CD4-positive, alpha-beta T cell (primary cell): ENCODE measurements at places on chromosomes 5 and 9.
A peak's percentile ranks its signal among the peaks of the same experiment; 100 is the strongest.

GRCh38 chr5:82405161-82405560, 127.0 kb upstream of the RPS23 start:
- no peak for DNase-seq

DNA sequence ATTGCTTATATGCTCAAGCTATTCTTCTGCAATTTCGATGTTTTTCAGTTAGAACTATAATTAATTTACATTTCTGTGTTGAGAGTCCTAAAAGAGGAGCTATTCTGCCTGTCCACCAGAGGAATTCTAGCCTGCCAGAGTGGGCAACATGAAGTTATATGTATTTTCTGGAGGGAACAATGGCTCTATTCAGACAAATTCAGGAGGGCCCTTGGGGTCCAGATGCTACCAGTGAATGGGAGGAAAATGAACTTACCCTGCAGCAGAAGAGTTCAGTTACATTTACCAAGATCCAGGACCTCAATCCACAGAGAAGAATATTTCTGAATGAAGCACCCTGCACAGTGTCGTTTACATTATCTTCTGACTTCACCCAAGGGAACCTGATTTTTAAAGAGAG, 80.7 kb downstream of the ITGA1 start:
- DNase-seq, result no peak

DNA sequence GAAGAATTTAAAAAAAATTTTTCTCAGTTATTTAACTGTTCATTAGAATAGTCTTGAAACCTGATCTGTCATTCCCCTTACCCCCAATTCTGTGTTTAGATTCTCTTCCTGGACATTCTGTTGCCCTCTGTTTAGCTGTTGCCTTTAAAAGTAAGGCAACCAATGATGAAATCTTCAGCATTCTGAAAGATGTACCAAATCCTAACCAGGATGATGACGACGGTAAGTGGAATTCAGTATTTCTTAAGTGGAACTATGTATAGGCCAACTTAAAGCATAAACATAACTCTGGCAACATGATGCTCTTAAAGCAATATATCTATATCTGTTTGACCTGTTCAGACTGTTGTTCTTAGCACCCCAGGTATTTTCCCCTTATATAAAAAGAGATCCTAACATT, 27.2 kb downstream of the NCBP1 start:
- no peak for DNase-seq

- no peak for DNase-seq
Measured at GRCh38 chr9:36968574-36969215, 65.4 kb downstream of the PAX5 start.

GRCh38 chr5:73781107-73781768, 155.2 kb downstream of the ARHGEF28 start:
- DNase-seq, result no peak

- no peak for DNase-seq
Measured at GRCh38 chr5:171724468-171725204, 61.0 kb upstream of the SMIM23 start.

- DNase-seq, result no peak
Measured at GRCh38 chr9:6785682-6786081, 27.9 kb downstream of the KDM4C start.

GRCh38 chr9:20564650-20565049, 57.6 kb downstream of the MLLT3 start:
- no peak for DNase-seq

DNA sequence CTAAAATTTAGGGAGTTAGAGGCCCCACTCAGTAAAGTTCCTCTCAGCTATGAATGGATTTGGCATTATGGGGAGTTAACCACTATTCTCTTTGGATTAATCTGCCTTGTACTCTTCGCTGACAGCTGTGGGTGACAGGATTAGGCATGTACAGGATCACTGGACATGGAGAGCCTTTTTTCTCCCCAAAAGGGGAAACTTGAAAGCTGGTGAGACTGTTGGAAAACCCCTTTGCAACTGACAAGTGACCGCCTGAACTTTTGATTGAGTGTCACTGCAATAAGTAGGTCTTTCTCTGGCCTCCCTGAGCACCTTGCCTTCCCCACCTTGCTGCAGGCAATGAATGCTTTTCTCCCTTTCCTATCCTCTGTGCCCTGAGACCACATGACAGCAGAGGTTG, 68.3 kb downstream of the ERP44 start:
- no peak for DNase-seq

DNA sequence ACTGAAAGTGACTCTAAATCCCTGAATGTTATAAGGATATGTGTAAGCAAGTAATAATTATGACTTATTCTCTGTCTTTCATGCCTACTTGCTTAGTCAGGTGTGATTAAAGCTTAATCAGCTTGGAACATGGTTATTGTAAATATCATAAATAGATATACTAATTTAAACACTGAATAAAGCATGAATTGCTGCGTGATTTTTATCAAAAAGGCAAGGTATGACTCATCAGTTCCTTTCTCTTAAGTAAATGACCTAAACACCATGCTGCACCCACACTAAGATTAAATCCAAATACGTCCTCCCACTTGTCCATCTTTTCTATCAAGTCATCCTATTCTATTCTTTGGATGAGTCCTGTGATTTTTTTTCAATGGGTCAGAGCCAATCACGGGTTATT, 124.6 kb upstream of the MTAP start:
- no peak for DNase-seq

GRCh38 chr5:40995801-40996586, 75.1 kb downstream of the MROH2B start:
- DNase-seq, result no peak

- DNase-seq, result no peak
Measured at GRCh38 chr5:59724482-59725391, 168.8 kb downstream of the PDE4D start.

DNA sequence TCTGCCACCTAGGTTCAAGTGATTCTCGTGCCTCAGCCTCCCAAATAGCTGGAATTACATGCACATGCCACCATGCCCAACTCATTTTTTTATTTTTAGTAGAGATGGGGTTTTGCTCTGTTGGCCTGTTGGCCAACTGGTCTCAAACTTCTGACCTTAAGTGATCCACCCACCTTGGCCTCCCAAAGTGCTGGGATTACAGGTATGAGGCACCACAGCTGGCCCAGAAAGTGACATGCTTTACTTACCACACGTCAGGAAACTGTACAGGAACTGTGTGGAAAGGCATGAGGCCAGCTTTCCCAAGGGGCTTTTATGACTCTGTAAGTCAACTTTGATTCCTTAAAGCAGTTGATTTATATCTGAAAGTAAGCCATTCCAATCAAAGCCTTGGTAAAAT, 25.0 kb downstream of the DNAJB5 start:
- DNase-seq, result no peak

DNA sequence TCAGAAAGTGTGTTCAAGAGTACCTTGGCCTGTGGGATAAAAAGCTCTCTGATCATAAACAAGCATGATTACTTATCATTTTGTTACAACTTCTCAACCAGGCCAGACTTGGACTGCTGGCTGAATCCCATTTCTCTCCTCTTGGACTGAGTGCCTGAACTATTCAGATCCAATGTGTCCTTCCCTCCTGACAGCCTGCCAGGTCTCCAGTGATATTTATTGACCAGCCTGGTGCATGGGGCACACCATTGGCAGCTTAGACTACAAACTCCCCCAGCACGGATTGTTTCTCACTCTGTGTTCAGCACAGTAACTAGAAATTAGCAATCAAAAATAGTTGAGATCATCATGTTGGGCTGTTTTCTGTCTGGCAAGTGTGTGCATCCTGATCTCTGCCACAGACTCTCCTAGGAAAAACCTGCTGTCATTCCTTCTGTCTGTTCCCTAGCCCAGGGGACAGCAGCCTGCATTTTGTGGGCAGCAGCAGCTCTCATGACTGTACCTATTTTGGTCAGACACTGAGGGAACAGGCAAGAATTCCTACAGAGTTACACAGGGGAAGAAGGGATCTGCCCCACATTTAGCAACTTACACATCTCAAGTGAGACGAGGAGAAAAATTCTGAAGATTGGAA, 348.1 kb downstream of the ADAMTS6 start:
- DNase-seq, result no peak

GRCh38 chr9:98037357-98037756, 19.2 kb upstream of the NANS start:
- no peak for DNase-seq

DNA sequence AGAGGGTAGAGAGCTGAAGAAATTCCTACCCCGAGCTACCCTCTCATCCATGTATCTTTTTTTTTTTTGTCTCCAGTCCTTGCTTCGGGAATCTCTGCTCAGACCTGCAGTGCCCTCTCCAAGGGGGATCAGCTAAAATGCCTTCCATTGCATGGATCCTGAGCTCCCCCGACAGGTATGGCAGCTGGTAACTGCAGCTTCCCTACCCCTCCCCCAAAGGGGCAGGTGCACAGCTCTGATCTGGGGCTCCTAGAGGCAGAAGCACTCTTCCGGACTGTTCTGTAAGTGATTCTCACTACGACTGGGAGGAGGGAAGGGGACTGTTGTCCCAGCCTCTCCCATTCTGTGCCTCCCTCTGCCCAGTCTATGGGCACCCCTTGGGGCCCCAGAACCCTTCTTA, 169.6 kb downstream of the MELK start:
- no peak for DNase-seq

- no peak for DNase-seq
Measured at GRCh38 chr5:27962198-27962597, 923.8 kb upstream of the CDH9 start.

- DNase-seq, result no peak
Measured at GRCh38 chr5:140630292-140631035, 2.5 kb downstream of the CD14 start.

DNA sequence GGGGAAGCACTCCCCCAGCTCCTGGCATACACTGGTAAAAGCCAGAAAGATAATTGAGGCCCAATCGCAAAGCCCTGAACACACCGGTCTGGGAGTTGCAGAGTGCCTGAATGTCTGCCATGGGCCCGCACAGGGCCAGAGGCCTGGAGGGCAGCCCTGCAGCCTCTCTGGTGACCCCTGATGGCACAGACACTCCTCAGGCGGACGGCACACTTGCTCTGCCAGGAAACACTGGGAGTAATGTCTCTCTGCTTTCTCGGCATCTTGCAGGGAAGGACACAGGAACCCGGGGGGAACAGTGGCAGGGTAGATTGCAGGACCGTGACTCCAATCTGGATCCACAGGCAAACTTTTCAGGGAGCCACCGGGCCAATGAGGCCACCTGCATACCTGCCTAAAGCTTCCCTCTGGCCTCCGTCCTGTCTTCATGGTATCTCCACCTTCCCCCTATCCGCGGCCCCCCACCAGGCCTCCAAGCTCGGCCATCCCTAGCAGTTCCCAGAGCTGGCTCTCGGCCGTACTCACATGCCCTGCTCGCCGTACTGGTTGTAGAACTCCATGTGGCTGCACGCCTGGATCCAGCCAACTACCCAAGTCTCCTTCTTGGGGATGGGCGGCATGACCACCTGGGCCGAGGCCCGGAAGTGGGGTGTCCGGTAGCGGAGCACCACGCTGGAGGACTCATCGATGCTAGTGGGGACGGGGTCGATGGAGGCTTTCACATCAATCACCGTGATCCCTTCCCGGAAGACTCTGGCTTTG, 797 bp downstream of the FAM78A start:
- peak; percentile 54 for DNase-seq

DNA sequence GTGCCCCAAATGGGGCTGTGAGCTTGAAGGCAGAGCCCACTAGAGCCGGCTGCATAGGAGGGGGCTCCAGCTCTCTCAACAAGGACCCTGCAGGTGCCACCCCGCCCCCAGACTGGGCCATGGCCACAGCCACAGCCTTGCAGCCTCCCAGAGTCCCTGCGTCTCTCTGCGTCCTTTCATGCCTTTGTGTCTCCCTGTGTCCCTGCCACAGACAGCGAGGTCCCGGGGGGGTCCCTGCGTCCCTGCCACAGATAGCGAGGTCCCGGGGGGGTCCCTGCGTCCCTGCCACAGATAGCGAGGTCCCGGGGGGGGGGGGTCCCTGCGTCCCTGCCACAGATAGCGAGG, 6.3 kb downstream of the NOXA1 start:
- DNase-seq, result no peak

- no peak for DNase-seq
Measured at GRCh38 chr5:151483647-151484046, 36.2 kb downstream of the SLC36A1 start.

GRCh38 chr9:113648048-113648447, 184.5 kb downstream of the RGS3 start:
- DNase-seq, result no peak

DNA sequence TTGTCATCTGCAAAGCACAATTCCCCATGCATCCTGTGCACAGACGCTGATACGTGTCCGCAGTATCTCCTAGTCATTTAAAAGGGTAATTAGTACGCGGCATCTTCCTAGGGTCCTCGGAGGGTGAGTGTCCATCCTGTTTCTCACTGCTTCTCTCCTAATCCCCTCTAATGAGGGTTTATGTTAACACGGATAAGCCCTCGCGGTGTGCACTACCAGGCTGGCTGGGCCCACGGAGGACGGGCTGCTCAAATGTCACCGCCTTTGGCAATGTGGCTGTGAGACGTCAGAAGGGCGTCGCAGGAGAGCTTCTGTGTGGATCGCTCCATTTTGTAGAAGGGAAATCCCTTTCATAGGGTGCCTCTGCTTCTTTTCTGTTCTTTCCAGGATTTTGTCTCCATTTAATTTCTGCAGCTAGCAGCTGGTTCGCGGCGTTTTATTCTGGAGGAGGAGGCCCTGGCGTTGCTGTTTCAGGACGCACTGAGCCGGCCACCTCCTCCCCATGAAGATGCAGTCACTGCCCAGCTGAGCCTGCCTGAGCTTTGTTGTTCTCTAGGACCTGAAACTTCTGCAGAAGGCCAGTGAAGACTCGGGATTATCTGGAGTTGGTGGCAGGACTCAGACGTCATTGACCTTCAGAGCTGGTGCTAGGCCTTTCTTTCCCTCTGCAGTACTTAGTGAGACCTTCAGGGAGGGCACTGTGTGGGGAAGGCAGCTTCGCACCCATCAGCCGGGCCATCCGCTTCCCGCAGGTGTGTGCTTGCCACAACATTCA, 326.1 kb upstream of the IRX1 start:
- DNase-seq, result no peak

DNA sequence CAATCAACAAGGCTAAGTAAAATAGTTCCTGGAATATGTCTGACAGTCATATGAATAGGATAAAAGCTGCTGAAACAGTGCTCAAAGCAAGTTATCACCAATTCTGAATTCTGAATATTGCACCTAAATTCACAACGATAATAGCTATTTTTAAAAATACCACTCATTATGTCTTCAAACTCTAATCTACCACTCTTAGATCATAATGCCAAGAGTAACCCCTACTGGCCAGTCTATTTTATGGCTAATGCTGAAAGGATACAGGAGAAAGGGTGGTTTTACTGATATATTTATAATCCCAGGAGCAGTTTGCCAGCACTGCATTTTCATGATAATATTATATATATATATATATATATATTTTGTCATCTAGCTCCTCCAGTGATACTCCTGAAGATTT, 232.8 kb downstream of the PDE4D start:
- DNase-seq, result no peak
